Activated CD4-positive, alpha-beta T cell treated with anti-CD3 and anti-CD28 coated beads, Interleukin-2, amount 10 ng/mL, durations not matched to agents 7 days and 5 days (primary cell): ENCODE measurements at places on chromosomes 2 and 18. TPM values are rescaled to one million over a fixed set of nuclear protein-coding genes. Genes with fewer than 3 reads are reported as not detected.

The SMAD4 gene
- total RNA-seq = 97.5 TPM

DNA sequence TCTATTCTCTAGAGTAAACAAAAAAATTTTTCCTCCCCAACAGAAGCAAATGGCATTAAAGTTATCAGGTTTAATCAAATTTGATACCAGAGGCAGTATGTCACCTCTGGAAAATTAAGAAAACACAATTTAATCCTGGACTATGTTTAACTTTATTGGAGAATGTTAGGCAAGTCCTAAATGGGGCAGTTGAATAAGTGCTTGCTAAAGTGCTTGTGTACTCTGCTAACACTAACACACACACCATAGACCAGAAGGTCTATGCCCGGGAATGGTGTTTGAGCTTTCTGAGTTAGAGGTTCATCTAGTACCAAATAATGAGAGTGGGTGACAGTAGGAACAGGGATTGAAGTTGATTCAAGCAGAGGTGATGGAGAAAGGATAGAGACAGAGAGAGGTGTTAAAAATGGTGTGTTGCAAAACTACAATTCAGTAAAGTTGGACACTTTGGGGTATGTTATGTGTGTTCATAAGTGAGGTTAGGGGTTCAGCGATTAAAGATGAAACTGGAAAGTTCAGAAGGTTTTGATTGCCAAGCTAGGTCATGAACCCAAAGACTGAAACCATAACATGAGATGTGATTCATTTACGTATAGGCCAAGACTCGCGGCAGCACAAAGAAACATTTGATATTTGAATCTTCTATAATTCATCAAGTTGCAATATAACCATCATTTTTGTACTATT, 40.5 kb upstream of the PEX13 start:
- DNase-seq = no peak

DNA sequence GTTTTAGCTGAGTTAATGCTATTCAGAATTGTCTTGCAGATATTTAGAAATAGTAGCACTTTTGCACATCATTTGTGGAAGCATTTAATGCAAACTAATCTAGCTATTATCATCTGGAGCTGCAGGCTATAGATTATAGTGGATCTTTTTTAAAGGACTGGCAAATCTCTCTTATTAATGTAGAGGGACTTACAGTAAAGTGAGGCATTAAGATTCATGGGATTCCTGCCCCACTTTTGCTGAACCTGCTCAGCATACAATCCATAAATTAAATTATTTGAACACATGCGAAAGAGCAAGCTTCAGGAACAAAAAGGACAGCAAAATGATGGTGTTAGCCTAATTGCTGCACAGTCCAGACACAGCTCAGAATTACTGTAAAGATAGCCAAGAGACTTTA, 477.7 kb downstream of the DCDC2C start:
- no peak for DNase-seq

GRCh38 chr2:156465573-156465972, 29.4 kb downstream of the GPD2 start:
- no peak for DNase-seq

DNA sequence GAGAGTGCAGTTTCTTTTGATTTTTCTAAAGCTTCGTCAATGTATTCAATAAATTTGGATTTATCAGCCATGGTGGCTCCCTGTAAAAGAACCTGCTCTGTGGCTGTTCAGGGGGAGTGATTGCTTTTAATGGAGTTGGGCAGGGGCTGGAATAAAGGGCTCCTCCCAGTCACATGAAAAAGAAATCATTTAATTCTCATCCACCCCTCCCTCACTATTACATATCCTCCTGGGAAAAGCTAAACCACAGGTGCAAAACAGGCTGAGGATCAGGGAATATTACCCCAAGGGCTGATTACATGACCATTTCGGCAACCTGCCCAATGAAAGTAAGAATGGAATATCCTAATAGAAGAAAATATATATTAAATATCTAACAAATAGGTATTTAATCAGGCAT, at the start of gene SULT6B1:
SULT6B1 (minus strand) TSS at position 101 of the 400 bp plus-strand sequence; CDS start at position 71, 30 bp downstream.
- no peak for DNase-seq

- DNase-seq = no peak
These were observed 368.5 kb downstream of the ZEB2 start for GRCh38 chr2:144151405-144151804.
